ENCODE measurements at places on chromosomes 2 and 18.

GRCh38 chr18:50189160-50189559, 5.8 kb downstream of the MYO5B start:
- no peak for DNase-seq

- no peak for DNase-seq
These were observed 11.5 kb downstream of the ROCK1 start for GRCh38 chr18:21100146-21100545.

DNA sequence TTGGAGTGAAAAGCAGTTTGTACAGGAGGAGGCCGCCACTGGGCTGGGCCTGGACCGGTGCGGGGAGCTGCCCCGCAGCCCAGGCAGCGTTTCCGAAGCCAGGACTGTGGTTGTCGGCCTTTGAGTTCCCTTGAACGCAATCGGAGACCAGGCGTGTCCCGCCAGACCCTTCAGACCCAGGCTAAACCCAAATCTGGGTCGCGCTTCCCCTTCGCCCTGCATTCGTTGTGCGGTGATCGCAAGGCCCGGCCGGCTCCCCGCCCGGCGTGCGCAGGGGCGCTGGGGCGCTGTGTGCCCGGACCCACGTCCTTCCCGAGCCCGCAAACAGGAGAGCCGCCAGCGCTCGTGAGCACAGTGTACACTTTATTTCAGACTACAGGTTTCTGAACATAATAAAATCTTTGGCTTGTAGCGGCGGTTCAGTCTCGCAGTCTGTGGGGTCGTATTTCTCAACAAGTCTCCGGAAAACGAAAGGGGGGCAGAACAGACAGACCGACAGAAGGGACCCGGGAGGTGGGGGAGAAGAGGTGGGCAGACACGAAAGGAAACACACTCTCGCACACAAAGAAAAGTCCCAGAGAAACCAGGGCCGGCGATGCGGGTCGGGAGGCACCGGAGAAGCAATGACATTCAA, 5.5 kb downstream of the EN1 start:
- DNase-seq, result no peak

GRCh38 chr2:221467610-221468009, 104.5 kb downstream of the EPHA4 start:
- DNase-seq, result no peak

DNA sequence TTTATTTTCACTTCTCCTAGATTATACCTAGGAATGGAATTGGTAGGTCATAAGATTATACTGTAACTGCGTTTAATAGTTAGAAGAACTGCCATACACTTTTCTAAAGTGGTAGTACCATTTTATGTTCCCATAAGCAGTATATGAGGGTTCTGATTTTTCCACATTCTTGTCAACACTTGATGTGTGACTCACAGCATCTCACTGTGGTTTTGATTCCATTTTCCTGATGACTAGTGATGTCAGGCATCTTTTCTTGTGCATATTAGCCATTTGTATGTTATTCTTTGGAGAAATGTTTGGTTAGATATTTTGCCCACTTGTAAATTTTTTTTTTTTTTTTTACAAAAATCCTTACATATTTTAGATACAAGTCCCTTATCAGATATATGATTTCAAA, 2.3 kb downstream of the DCAF17 start:
- no peak for DNase-seq

- DNase-seq, result no peak
These were observed 10.9 kb downstream of the INPP4A start for GRCh38 chr2:98455494-98455976.

DNA sequence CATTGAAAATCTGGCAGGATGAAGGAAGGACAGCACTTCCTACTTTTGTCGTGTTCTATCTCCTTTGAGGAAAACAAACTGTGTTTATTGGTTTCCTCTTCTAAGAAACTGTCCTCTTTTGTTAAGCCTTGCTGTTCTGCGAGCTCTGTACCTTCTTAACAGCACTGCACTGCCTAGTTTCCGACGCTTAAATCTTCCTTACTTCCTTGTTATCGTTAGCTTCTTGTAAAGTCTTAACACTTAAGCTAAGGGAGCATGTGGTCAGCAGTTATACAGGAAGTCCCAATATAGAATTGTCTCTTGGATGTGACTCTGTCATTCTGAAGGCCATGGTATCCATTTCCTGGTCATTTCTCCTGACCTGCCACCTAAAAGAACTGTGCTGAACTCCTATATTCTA, 552.8 kb upstream of the NRP2 start:
- no peak for DNase-seq

DNA sequence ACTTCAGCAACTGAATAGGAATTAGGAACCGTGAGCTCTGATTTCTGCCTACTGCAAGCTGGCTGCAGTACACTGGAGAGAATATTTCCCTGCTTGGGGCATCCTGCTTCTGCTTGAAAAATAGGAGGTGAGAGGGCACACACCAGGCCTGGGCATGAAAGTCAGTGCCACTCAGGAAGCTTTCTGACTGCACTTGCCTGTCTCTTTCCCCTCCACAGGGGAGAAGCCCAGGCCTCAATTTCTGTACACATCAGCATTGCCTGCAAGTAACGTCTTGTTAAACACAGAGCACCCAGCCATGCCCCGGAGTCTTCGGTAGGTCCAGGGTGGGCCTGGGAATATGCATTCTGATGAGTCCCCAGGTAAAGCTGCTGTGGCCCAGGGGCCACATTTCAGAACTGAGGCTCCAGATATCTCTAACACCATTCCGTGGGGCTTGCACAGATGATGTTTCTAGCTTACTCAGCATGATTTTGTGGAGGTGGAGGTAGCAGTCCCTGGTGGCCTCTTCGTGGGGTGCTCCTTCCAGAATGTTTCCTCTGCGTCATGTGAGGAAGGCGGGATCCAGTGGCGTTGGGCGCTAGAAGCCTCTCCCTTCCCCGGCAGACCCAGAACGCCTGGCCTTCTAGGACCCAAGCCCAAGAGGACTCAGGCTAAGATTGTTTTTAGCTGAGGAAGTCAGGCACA, 114.1 kb downstream of the ZBTB7C start:
- no peak for DNase-seq

DNA sequence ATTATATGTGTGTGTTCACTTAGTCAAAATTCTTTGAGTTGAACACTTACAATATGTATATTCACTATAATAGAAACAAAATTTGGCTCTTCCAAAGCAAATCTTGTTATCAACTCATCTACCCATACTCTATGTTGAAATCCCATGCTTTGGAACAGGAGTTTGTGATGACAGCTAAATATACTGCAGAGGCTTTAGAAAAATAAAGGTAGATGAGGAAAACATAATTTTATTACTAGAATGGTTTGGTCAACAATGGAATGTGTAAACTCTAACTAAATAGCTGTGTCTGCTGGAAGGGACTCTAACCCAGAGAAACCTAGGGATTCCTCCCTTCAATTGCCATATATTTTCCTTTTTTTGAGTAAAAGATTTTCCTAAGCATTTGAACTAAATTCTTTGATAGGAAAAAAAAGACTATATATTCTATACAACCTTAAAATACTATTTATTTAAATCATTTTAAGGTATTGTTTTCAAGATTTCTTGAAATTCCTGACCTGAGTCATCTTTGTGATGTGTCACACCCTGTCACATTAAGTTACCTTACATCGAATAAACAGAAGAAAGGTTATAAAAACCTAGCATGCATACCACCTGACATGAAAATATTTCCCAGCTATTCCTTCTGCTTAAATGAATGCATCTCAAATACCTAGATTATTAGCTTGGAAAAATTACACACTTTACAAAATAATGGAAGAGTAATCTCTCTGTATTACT, 175.5 kb downstream of the OTX1 start:
- no peak for DNase-seq

GRCh38 chr18:9417073-9417851, 58.1 kb upstream of the RALBP1 start:
- no peak for DNase-seq

DNA sequence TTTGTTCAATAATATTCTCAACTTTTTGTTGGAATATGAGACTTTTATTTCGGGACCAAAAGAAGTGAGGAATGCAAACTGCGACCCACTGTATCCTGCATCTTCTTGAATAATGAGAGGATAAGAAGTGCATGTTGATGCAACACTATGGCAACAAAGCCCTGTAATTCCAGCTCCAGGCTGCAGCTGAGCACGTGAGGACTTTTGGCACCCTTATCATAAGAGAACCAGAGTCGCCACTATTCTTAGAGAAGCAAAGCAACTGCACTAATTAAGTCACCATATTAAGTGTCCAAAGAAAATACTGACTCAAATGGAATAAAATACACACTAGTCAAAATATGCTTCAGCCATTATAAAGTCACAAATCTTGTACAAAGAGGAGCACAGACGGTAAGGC, 65.8 kb downstream of the FAM210A start:
- DNase-seq, result no peak

GRCh38 chr2:161004379-161004778, 155.8 kb upstream of the TANK start:
- DNase-seq, result no peak
